ENCODE measurements at places on chromosomes 3 and 15.
A peak's percentile ranks its signal among the peaks of the same experiment; 100 is the strongest.

DNA sequence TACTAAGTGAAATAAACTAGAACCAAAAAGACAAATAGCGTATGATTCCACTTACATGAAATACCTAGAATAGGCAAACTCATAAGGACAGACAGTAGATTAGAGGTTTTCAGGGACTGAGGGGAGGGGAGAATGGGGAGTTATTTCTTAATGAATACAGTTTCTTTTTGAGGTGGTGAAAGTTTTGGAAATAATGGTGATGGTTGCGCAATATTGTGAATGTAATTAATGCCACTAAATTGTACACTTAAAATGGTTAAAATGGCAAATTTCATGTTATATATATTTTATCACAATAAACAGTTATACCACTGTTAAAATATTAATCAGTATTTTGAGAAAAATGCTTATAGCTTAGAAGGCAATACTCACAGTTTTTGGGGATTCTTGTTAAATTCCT, 11.0 kb downstream of the UBE2E1 start:
- no peak for DNase-seq

- DNase-seq, result no peak
Measured at GRCh38 chr3:194487289-194488054, 670 bp upstream of the ATP13A3 start.

- DNase-seq, result no peak
Measured at GRCh38 chr15:94265009-94265408, 33.6 kb downstream of the MCTP2 start.

- no peak for DNase-seq
Measured at GRCh38 chr3:22960105-22960984, 242.8 kb upstream of the UBE2E2 start.

- DNase-seq, result no peak
Measured at GRCh38 chr3:111758642-111759041, 100.4 kb upstream of the PHLDB2 start.

- no peak for DNase-seq
Measured at GRCh38 chr3:88434001-88434400, 284.2 kb downstream of the C3orf38 start.

DNA sequence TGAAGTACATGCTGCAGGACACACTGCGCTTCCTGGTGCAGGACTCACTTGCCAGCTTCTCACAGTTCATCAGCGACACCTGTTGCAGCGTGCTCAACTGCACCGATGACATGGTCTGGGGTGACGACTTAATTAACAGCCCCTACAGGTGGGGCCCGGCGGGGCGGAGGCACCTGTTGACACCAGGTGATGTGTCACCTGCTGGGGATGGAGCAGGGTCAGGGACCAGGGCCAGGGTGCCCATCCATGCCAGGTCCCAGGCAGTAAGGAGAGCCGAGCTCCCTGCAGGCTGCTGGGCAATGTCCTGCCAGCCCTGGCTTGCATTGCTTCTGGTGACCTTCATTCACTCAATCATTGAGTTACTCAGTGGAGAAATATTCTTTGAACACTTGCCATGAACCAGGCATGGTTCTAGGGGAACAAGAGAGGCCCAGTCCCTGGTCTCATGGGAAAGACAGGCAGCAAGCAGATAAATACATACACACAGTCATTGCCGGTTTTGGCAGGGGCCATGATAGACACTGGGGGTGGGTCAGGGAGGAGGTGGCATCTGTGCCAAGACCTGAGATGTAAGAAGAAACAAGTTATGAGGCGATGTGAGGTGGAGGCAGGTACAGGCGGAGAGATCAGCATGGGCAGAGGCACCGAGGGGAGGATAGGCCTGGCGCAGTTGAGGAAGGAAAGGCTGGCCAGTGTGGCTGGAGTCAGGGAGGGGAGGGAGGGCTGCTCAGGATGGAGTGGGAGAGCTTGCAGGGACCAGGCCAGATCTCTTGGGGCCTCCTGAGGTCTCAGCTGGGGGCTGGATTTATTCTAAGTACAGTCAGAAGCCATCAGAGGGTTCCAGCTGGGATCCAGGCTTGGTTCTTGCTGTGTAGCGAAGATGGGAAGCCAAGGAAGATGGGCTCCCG, 30.8 kb downstream of the DNAH1 start:
- no peak for DNase-seq

DNA sequence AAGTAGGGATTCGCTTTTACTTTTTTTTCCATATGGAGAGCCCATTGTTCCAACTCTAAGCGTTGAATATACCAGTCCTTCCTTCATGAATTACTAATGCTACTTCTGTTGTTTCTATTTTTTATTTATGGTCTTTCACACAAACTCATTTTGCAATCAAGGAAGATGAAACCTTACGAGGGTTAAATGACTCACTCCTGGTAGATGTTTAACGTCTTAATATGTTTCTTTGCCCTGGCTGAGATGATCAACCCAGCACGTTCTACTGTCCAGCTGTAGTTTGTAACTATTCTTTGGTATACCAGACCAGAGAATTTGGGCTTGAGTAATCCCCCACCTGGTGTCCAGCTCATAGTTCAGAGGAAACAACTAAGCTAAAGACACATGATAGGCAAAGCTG, 23.1 kb downstream of the CDCP1 start:
- no peak for DNase-seq

DNA sequence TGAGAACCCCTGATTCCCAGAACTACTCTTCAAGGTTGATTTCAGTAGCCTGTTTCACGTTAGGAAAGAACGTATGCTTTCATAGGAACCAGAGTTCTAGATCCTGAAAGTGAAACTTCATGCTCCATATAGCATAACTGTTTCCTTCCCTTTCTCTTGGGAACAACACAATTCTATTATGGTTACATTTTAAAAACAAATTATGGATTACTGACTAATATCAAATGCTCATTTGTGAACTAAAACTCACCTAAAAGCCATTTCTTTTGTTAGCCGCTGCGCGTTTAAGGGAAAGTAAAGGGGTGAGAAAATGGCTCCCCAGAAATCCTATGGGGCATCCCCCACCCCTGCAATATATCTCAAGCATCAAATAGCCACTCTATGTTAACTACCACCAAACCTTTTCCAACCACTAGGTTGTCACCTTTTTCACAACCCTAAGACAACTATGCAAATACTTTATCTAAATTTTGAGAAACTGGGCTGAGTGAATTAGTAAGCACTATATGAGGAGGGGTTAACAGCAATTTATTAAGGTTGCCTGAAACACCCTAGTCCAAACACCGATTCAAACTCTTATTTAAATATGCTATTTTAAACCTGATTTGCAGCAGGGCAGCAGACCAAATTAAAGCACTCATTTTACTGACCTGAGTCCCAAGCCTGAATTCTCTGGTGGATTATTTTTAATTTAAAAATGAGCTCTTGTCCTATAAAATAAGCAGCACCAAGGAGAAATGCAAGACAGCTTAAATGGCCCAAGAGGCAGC, 2.4 kb downstream of the SIAH2 start:
- DNase-seq, result peak; percentile 33

Data from activated CD8-positive, alpha-beta memory T cell treated with anti-CD3 and anti-CD28 coated beads for 4 hours (primary cell).